NCI-H1048 (cell line): ENCODE measurements at places on chromosomes 3 and 15.

- no peak for DNase-seq
These were observed 202.4 kb upstream of the GADL1 start for GRCh38 chr3:31096661-31097395.

DNA sequence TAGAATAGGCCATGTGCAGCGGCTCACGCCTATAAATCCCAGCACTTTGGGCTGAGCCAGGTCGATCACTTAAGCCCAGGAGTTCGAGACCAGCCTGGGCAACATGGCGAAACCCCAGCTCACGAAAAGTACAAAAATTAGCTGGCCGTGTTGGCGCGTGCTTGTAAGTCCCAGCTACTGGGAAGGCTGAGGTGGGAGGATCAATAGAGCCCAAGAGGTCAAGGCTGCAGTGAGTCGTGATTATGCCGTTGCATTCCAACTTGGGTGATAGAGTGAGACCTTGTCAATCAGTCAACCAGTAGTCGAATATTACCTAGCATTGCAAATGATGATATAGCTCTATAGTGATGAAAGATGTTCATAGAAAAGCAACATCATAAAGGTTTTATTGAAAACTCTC lies 51.9 kb downstream of the USP8 start:
- no peak for DNase-seq

- DNase-seq, result no peak
These were observed 188.2 kb downstream of the VPS13C start for GRCh38 chr15:61871926-61872522.

GRCh38 chr15:60844010-60844409 lies 365.1 kb upstream of the ICE2 start:
- DNase-seq, result no peak

- DNase-seq, result no peak
These were observed 572.3 kb downstream of the MAGI1 start for GRCh38 chr3:65466300-65466988.

DNA sequence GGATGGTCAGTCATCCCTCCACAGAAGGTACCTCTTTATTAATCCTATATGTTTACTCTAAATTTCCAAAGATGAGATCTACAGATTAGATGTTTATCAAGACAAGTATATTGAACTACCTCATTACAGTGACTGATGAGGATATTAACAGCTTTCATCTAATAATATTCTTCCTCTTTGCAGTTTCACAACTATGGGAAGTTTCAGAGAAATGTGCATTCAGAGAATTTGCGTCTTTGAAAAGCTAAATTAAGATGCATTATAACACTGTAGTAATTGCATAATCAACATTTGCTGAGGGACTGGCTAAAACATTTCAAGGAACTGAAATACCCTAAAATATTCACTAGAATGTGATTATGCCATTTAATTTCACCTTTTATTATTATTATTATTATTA lies 46.7 kb downstream of the MCF2L2 start:
- DNase-seq, result no peak

DNA sequence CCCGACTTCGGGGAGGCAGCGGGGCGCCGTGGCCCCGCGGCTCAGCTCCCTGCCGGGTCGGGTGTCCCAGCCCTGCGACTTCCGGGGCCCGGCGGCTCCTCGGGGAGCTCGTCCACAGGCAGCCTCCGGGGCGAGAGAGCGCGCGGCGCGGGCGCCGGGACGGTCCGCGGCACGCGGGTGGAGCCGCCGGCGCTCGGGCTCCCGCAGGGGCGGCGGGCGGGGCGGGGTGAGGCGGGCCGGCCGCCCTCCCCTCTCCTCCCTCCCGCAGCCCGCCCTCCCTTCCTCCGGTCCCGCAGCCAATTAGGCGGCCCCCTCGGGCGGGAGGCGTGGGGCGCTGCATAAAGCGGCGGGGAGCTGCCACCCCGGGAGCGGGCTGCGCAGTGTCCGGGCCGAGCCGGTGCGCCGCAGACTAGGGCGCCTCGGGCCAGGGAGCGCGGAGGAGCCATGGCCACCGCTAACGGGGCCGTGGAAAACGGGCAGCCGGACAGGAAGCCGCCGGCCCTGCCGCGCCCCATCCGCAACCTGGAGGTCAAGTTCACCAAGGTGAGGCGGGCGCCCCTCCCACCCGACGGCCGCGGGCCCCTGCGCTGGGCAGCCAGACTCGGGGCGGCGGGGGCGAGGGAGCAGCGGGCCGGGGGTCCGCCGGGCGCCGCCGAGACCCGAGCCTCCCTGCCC lies at the start of gene ALDH1A3:
ALDH1A3 (plus strand) TSS at position 368 of the 675 bp plus-strand sequence; CDS start at position 445, 77 bp downstream.
- no peak for DNase-seq

DNA sequence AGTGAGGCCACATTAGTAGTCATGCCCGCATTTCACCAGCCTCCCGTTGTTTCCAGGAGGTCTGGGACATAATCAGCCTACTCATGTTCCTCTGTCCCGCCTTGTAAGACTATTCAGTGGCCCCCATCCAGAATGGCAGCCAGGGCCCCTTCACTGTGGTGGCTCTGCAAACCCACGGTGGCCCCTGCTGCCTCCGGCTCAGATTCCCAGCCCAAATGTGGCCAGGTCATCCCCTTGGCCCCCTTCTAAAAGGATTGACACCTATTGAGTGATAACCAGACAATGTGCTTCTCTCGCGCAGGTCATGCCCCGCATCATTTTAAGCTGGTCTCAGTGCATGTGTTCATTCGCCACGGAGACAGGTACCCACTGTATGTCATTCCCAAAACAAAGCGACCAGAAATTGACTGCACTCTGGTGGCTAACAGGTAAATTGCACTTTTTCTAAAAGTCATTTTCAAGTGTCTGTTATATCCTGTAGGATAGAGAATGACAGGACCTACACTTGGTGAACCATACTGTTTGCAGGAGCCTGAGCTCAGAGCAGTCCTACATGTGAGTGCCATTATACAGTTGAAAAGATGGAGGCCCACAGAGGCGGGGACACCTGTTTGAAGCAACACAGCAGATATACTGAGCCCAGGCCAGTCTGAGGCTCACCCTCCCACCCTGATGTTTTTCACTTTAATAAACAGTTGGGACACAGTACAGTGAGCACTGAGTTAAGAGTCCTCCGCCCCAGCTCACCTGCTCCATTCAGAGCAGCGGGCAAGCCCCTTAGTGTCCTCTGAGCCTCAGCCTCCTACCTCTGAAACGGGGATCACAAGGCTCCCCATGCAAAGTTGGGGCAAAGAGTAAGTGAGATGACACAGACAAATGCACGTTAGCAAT lies 47.7 kb downstream of the PXYLP1 start:
- no peak for DNase-seq

GRCh38 chr3:33355611-33356010 lies 78.4 kb downstream of the FBXL2 start:
- DNase-seq, result no peak

DNA sequence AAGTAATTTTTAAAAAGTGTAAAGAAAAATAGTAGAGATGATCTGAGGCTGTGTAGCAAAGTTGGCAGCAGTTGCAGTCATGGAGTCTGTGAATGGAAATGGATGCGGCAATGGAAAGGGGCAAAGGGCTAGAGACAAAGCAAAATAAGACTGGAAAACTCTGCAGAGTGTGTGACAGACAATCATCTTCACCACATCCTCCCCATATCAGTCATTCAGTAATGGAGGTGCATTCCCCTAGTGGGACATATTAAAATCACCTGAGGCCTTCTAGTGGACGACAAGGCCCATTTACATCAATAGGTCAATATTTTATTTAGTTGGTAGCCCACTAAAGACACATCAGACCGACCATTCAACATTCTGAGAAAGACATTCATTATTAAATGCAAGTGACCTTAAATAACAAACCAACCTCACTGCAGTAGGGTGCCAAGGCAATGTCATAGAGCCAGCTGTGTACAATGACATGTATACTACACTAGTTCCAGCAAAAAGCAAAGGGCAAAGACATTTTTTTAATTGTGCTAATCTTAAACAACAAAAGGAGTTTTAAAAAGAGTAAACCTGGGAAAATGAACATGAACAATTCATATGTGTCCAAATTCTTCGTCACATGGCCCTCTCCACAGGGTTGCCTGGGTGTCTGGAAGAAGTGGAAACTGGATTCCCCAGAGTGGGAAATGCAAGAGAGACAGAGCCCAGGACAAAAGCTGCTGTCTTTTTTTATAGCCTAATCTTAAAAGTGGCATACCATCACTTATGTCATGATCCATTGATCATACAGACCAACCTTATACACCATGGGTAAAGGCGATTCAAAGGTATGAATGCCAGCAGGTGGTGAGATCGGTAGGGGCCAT lies 15.6 kb upstream of the RAP2B start:
- DNase-seq, result no peak

DNA sequence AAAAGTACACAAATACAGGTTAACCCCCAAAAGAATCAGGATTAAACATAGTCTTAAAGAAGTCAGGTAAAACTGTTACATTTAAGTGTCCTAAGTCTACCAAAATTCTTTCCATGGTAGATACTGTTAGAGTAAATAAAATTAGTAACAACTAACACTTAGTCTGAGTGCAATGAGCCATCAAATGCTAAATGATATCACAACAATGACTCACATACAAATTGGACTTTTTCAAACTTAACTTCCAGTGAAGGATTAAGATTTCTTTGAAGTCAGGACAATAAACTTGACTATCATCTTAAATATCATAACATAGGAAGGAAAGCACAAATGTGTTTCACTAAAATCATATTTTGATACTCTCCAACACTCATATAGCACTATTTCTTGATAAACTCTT lies 43.9 kb downstream of the ZNF148 start:
- no peak for DNase-seq

DNA sequence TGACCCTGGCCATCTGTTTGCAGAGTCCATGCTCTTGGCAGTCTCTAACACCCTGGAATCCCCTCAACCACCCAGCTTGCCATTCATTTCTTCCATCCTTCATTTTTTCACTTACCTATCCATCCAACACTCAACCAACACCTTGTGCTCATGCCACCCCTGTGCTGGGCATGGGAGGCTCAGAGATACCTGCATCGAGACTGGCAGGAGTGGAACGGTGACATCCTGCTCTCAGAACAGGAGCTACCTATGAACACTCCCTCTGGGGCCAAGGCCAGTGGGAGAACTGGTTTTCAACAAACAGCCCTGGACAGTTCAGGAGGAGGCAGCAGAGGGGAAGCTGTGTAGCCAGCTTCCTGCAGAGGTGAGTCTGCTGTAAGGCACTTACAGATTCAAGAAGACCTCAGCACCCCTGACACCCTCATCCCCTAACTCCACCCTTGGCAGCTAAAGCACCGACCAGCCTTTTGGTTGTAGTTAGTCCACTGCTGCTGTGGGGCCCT lies 19.5 kb upstream of the ATP2B2 start:
- DNase-seq, result no peak

DNA sequence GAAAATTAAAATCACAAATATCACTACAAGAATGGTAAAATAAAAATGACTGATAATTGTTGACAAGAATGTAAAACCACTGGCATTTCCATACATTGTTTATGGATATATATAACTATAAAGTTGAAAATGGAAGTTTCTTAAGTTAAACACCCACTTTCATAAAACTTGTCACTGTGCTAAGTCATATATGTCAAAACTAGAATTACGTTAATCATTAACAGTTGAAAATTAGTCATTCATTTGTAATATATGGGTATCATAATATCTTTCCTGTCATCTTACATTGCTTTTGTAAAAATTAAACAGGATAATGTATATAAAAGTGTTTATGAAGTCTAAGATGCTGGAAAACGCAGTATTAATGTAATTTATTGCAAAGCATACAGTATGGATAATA lies 1398.6 kb upstream of the ALCAM start:
- DNase-seq, result no peak

DNA sequence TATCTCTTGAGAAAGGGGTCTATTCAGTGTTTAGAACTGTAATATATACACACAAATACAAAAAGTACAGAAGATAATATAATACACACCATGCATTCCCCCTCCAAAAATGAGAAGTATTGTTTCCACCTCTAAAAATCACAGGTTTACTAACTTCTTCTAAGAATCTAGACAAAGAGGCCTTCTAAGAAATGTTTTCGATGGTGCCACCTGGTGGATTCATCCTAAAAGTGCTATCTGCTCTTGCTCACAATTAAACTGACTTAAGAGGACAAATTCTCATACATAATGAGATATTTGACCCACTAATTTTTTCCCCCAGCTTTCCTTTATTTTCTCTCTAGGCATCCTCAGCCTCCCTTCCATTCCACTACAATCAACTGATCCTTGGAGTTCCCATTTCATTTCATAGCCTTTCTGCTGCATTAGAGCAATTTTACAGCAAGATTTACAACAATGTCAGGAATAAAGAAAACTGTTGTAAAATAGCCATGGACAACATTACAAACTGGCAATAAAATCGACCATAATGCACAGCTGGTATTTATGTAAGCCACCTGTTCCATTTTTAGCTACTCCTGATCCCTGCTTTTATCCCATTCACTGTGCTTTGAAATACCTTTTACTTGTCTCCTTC lies 124.6 kb downstream of the ARRDC4 start:
- peak; percentile 53 for DNase-seq

GRCh38 chr3:109631897-109632296 lies 294.6 kb upstream of the DPPA4 start:
- DNase-seq, result no peak

DNA sequence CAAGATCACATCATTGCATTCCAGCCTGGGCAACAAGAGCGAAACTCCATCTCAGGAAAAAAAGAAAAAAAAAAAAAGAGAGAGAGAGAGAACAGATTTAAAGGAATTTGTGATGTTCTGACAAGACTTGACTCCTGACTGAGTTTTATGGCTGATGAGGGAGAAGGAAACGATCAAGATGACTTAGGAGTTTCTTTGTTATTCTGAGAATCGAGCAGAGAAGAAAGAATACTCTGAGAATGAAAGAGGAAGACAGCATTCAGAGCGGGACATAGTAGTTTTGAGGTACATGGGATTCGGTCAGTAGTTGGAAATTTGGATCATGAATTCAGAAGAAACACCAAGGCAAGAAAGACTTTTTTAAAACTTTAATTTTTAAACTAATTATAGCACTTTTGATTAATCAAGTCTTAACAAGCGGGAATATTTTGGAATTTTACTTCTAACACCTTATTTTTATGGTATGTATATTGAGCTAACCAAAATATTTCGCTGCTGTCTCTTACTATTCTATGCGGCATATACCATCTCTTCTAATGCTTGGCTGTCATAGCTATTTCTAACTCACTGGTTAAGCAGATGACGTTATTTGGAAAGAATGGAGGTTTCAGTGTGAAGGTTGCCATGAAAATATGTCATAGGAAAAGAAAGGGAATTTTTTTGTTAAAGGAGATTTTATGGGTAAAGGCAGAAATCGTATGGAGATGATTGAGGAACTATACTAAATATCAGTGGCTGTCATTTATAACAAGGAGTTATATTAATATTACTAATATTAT lies 644.1 kb downstream of the RBMS3 start:
- no peak for DNase-seq

GRCh38 chr3:172369590-172370259 lies 78.5 kb downstream of the GHSR start:
- DNase-seq, result no peak

GRCh38 chr3:194327218-194328052 lies 23.7 kb downstream of the CPN2 start:
- no peak for DNase-seq

GRCh38 chr15:38275959-38276358 lies 23.3 kb downstream of the SPRED1 start:
- peak; percentile 49 for DNase-seq
